ENCODE measurements at places on chromosomes 13 and 19.
A peak's percentile ranks its signal among the peaks of the same experiment; 100 is the strongest.

DNA sequence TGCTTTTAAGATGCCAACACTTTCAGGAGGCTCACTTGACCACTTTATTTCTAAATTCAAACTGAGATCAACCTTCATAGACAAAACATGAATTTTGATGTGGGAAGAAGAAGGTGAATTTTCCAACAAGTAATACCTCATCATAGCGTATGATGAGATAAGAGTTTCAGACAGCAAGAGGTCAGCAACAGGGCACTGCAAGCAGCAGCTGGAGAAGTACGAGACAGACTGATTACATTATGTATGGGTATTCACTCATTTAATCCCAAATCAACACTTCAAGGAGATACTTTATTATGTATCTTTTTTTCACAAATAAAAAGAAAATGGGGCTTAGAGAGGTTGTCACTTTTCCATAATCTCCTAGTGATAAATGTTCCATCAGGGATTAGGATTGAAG is 389.8 kb downstream of the TBC1D4 start:
- DNase-seq = no peak

- no peak for DNase-seq
Measured at GRCh38 chr19:53878776-53879139, 3.2 kb upstream of the PRKCG start.

GRCh38 chr13:107842562-107843180 is 372.7 kb downstream of the LIG4 start:
- no peak for DNase-seq

GRCh38 chr13:102261809-102262208 is 140.0 kb downstream of the FGF14 start:
- DNase-seq = no peak

- DNase-seq = no peak
Measured at GRCh38 chr19:23516266-23516665, 121.0 kb upstream of the ZNF91 start.

DNA sequence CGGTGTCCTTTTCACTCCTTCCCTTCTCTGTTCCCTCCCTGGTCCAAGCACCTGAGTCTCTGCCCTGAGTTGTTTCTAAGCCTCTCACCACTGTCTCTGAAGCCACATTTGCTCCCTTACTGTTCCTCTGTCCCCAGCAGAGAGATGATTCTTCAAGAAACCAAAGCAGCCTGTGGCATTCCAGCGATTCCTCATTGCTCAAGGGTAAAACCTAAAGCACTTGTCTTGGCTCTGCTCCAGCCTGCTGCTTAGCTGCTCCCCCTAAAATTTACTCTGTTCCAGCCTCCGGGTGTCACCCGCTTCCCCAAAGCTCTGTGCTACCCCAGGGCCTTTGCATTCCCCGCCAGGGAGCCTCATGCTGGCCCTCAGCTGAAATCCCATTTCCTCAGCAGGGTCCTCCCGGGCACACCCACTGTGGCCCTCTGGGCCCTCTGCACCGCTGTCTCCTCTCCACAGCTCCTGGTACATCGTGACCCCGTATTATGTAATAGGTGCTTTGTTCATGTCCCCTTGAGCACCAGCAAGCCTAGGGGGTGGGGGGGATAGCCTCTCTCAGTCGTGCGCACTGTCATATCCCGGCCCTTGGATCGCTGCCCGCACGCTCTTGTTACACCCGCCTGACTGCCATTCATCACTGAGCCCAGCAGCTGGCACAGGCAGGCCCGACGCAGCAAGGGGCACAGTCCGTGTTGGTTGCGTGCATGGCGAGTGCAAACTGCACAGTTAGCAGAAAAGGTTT is 15.8 kb downstream of the TECR start:
- DNase-seq = no peak

DNA sequence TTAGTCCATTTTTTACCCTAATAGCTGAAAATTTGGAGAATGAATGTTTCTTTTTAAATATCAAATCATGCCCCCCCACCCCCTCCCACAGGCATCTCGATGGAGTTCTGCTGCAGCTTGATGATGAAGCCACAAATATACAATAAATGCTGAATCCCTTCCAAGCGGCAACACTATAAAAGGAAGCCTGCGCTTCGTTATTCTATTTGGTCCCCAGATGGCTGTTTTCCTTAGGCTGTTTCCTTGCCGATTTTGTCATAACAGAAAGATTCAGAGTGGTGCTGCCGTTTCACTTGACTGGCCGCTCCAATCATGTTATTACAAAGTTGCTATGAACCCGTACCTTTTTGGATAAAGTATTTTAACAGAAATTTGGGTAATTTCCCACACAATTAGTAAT is 79.5 kb downstream of the MYO16 start:
- no peak for DNase-seq

DNA sequence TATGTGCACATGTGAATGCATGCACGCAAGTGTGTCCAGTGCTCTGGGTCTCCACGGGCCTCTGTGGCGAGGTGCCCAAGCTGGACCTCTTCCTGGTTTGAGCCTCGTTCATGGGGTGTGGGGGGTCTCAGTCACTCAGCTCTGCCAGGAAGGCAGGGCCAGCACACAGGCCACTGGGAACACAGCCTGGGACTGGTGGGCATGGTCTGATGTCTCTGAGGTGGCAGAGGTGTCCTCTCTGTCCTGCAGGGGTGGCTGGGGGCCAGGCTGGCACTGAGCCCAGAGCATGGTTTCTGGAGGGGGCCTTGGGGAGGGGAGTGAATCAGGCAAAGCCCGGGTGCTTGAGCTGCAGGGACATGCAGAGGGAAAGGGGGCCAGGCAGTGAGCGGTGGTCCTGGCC is 9.4 kb downstream of the LRP3 start:
- no peak for DNase-seq

DNA sequence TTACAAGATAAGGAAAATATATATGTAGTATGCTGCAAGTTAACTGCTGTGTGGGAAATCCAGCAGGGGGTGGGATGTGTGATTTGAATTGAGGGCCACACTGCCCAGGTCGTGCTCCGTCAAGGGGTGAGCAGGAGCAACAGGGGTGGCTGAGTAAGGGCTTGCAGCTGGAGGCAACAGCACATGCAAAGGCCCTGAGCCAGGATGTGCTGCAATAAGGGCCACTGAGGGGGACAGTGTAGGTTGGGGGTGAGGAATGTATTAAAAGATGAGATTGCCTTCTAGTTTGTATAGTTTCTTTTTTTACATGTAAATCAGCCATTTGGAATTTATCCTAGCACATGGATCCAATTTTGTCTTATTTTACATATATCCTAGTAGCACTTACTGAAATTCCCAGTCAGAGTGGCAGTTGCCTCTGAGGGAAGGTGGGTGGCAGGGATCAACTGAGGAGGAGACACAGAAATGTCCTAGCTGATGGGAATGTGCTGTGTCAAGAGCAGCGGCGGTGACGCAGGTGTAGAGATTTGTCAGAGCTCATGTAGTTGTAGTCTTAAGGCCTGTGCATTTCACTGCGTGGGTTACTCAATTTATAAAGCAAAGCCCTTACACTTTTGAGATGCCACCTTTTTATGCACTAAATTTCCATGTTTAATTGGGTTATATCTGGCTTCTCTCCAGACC is 5.4 kb upstream of the RBM42 start:
- DNase-seq = no peak

GRCh38 chr19:16449330-16449961 is 22.3 kb downstream of the EPS15L1 start:
- no peak for DNase-seq

- DNase-seq = no peak
Measured at GRCh38 chr13:113083022-113083373, 22.6 kb upstream of the F7 start.

- no peak for DNase-seq
Measured at GRCh38 chr13:110276553-110276950, 30.4 kb downstream of the COL4A1 start.

DNA sequence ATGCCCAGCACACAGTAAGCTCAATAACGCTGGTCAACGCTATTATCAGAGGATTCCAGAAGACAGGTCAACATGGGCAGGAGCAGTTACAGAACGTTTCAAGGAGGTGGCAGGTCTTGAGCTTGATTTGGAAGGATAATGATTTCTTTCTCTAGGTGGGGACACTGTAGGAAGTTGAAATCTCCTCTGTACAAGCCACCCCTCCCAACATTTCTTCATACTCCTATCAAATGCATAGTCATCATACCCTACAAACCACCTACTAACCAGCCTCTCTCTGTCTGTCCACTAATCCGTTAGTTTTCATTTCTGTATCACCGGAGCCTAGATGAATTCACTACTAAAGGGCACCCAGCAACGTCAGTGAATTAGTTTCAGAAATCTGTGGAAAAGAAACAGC is 1.3 kb downstream of the ATP7B start:
- no peak for DNase-seq

- DNase-seq = no peak
Measured at GRCh38 chr13:112605531-112605990, 17.6 kb upstream of the TUBGCP3 start.

- DNase-seq = peak; percentile 40
Measured at GRCh38 chr19:36638862-36639510, 27.7 kb downstream of the ZNF461 start.

GRCh38 chr13:100650326-100650725 is 24.3 kb downstream of the TMTC4 start:
- no peak for DNase-seq

- no peak for DNase-seq
Measured at GRCh38 chr13:46183018-46183946, 1.3 kb upstream of the LCP1 start.

- no peak for DNase-seq
Measured at GRCh38 chr13:71291842-71292146, 575.2 kb downstream of the DACH1 start.

- no peak for DNase-seq
Measured at GRCh38 chr19:14203177-14203576, 2.8 kb downstream of the ADGRL1 start.

GRCh38 chr13:74819549-74819948 is 662.4 kb downstream of the TBC1D4 start:
- DNase-seq = no peak

- DNase-seq = no peak
Measured at GRCh38 chr13:51525567-51526167, 58.6 kb upstream of the WDFY2 start.

- DNase-seq = no peak
Measured at GRCh38 chr13:109383683-109384082, 402.7 kb downstream of the IRS2 start.

GRCh38 chr19:29277102-29277501 is 64.2 kb upstream of the UQCRFS1 start:
- no peak for DNase-seq

GRCh38 chr19:49849433-49850220 is 1.3 kb upstream of the PTOV1 start:
- peak; percentile 73 for DNase-seq

DNA sequence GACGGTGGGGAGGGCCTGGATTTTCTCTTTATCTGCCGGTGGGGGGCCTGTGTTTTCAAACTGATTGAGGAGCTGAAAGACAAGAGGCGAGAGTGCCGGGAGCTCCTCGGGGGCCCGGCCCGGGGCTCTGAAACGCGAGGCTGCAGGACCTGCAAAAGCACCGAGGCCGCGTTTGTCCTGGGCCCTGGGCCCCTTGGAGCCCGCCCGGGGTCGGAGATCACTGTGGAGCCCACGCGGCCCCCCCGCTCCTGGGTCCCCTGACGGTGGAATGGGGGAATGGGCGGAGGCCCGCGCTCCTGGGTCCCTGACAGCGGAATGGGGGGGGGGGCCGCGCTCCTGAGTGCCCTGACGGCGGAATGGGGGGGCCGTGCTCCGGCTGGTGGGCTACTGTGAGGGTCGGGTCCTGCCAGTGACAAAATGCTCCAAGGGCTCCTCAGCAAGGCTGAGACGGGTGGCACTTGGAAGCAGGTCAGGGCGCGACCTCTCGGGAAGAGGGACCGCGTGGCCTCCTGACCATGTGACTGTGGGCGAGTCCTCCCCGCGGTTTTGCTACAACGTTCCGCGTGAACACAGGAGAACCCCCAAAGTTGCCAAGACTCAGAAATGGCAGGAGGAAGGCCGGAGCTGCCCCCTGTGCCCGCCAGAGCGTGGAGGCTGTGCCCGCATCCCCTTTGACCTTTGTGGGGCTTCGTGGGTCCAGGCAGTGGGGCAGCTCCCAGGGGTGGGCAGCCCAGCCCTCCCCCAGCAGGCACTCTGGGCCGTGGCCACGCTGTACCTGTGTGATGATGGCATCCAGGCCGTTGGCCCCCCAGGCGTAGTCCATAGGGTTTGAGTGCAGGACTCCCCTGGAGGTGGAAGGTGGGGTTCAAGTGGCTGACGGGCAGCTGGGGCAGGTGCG is 9.5 kb downstream of the FGF22 start:
- no peak for DNase-seq

DNA sequence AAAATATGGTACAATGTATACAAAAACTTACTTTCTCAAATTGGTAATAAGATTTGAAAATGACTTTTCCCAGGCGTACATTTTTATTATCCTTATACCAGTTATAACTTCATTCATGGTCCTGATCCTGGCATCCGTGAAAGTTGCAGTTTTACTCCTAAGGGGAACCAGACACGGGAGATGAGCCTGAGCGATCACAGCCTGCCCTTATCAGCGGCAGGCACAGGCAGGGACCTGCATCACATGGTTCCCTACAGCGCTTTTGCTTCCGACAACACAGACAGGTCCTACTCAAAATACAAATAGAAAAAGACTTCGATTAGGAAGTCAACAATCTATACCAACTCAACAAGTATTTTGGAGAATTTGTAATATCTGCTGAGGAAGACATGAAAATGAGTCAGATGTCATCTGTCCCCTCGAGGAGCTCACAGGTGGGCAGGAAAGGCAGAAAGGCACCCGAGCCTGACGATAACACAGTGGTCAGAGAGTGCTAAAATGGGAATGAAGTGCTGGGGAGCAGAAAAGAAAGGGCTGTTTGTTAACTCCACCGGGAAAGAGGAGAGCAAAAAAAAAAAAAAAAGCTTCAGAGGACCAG is 93.4 kb downstream of the ABCC4 start:
- no peak for DNase-seq

DNA sequence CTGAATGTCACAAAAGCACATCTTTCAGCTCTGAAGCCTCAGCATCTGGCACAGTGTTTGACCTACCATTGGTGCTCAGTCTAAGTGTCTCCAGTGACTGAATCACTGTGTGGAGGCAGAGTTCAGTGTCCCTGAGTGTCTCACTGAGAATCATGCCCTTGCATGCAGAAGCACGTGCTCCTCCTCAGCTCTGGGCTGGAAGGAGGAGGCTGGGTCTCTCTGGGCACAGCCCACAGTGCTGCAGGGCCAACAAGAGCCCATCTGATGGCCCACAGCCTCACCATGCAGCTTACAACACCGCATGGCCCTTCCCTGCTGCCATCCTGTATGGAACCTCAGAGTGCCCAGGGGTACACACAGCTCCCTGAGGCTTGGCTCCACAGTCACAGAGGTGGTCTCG is 86.1 kb downstream of the TEX26 start:
- no peak for DNase-seq

- DNase-seq = no peak
Measured at GRCh38 chr13:97986835-97987234, 33.4 kb downstream of the IPO5 start.

DNA sequence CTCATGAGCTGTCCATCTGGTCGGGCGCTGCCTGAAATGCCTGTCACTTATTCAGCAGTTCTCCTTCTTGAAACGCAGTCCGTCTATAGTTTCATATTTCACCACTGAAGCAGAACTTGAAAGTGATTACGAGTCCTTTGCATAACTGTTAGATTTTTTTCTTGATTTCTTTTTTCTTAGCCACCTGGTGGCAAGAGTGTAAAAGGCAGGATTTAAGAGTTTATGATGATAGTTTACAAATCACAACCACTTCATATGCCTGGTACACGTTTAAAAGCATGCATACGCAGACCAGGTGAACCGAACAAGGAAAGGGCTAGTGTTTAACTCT is 45.8 kb downstream of the GGACT start:
- DNase-seq = peak; percentile 1

- DNase-seq = peak; percentile 89
Measured at GRCh38 chr19:47315125-47315821, 5.6 kb downstream of the C5AR1 start.
